Cardiac septum (tissue), 1 donor: ENCODE measurements at places on chromosomes 5 and 9. TPM values are rescaled to one million over a fixed set of nuclear protein-coding genes. Genes with fewer than 3 reads are reported as not detected.

ELAVL2 gene
- total RNA-seq = 0.32 TPM

AK1 gene
- 484 TPM for total RNA-seq

GABBR2 gene
- total RNA-seq = 1.1 TPM

LRRC19 gene
- not detected for total RNA-seq

SV2C gene
- total RNA-seq = 0.67 TPM

BTNL9 gene
- total RNA-seq = 25.2 TPM

NUTM2G gene
- total RNA-seq = not detected

FYB1 gene
- 4.5 TPM for total RNA-seq

ADCY2 gene
- 0.54 TPM for total RNA-seq

MARCOL gene
- total RNA-seq = not detected

SELENOP gene
- 149 TPM for total RNA-seq

DPYSL3 gene
- 51.1 TPM for total RNA-seq

TPPP gene
- 7.3 TPM for total RNA-seq

MEGF10 gene
- total RNA-seq = 0.32 TPM

PTGER4 gene
- total RNA-seq = 6.1 TPM

GGTA1 gene
- total RNA-seq = 8.8 TPM

SLC34A1 gene
- not detected for total RNA-seq

MYMK gene
- total RNA-seq = not detected
